NK-92 treated with Interleukin-12 subunit alpha and Interleukin-12 subunit beta, amount 100 ng/mL, for 24 hours (cell line): ENCODE measurements at places on chromosomes 4 and X.

- DNase-seq: no peak
Observed at GRCh38 chr4:16029262-16029661, 54.6 kb downstream of the PROM1 start.

DNA sequence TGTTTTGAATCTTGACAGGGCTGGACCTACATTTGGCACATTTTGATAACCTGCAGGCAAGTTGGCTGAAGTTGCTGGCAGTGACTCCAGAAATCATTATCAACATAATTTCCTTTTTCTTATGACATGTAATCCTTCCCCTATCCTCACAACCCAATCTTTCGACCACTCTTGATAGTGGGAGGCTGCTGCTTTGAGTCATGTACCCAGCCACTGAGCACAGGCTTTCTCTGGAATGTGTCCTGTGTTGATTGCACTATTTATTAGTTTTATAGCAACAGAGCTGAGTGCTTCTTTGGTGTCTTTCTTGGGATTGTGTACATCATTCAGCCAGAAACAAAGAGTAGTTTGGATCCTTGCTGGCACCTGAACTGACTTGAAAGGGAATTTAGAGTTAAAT, 183.1 kb upstream of the LEF1 start:
- DNase-seq: no peak

GRCh38 chr4:81166458-81167160, 48.4 kb downstream of the PRKG2 start:
- DNase-seq: no peak

DNA sequence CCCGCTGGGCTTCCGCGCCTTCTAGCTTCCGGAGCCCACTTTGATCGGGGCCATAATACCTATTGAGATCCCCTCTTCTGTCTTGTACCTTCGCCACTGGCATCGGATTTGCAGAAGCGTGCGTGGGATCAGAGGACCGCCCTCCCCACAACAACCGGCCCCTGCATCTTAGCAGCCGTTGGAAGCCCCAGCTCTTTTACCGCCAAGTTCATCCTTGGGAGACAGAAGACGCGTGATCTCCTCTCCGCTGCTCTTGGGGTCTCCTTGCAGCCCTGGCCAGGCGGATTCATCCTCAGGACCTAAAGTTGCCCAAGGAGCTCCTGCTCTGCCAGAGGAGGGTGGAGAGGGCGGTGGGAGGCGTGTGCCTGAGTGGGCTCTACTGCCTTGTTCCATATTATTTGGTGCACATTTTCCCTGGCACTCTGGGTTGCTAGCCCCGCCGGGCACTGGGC, 1.6 kb downstream of the SLIT2 start:
- no peak for DNase-seq

DNA sequence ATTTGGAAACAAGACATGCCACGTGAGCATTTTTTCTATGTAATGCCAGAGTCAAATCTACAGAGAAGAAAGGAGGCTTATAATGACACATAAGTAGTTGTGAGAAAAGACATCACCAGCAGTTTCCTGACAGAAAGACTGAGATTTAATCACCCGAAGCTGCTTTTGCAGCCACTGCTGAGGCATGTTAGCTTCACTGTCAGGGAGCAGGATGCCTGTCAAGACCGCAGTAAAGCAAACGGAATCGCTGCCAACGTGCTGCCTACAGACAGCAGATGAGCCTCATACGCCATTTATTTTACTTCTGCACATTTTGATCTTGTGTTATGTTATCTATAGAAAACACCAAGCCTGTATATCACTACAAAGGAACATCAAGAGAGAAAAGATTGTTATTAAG, 68.7 kb upstream of the NDST3 start:
- no peak for DNase-seq

GRCh38 chrX:131675596-131676194, 131.8 kb downstream of the OR13H1 start:
- DNase-seq: no peak

GRCh38 chrX:68894513-68895340, 65.9 kb downstream of the EFNB1 start:
- DNase-seq: no peak

DNA sequence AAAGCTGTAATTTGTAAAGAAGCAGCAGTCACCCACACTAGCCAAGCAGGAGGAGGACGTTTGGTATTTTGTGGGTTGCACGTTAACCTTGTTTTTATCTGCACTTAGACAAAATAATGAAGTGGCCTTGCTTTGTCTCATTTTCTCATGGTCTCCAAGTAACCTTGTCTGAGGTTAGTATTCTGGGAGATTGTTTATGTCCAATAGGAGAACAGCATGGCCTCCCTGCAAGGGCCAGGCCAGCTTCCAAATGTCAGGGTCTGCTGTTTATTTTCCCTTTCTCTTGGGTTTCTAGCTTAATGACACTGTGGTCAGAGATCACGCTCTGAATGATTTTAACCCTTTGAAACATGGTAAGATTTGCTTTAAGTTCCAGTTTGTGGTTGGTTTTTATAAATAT, 29.9 kb downstream of the PNMA6E start:
- DNase-seq: no peak

DNA sequence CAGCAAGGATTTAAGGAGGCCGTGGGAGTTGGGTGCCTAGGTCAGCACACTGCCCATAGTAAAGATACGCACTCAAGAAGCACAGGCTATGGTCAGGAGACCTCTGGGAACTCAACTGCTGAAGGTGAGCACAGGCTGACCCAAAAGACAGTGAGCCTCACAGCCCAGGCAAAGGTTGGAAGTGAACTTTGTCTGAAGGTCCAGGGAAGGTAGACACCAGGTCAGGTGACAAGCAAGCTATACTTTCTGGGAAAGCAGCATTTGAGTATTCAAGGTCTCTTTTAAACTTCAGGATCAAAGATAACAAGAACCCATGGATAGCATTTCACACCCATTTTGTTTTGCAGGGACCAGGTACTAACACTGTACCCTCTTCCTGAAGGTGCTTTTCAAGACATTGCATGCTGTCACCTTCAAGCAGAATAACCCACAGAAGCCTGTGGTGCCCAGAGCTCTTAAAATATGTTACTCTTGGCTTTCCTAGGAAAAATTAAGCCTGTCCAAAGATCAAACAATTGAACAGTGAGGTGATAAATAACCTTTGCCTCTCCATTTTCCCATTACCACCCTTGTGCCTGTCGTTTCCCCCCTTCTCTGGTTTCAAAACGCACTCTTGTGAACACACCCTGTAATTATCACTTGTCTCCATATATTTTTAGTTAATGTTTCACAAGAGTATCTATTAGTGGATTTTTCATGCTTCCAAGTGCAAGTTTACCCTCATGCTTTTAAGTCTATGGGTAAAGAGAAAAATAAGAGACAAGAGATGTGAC, 3.4 kb upstream of the S100G start:
- no peak for DNase-seq

GRCh38 chr4:185881430-185881829, 69.4 kb upstream of the SORBS2 start:
- no peak for DNase-seq

DNA sequence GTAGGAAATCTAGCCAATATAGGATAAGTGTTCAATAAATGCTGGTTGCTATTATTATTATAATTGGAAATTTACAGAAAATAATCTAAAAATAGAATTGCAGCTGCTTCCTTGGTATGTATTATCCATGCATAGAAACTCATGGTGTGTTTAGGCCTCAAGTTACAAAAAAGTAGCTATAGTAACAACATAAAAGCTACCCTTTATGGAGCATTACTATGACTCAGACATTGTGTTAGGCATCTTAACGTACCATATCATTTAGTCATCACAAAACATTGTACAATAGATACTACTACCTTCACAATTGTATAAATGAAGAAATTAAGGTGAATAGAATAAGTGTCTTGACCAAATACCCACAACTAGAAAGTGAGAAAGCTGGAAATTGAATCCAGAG, 126.9 kb upstream of the NRK start:
- DNase-seq: no peak

DNA sequence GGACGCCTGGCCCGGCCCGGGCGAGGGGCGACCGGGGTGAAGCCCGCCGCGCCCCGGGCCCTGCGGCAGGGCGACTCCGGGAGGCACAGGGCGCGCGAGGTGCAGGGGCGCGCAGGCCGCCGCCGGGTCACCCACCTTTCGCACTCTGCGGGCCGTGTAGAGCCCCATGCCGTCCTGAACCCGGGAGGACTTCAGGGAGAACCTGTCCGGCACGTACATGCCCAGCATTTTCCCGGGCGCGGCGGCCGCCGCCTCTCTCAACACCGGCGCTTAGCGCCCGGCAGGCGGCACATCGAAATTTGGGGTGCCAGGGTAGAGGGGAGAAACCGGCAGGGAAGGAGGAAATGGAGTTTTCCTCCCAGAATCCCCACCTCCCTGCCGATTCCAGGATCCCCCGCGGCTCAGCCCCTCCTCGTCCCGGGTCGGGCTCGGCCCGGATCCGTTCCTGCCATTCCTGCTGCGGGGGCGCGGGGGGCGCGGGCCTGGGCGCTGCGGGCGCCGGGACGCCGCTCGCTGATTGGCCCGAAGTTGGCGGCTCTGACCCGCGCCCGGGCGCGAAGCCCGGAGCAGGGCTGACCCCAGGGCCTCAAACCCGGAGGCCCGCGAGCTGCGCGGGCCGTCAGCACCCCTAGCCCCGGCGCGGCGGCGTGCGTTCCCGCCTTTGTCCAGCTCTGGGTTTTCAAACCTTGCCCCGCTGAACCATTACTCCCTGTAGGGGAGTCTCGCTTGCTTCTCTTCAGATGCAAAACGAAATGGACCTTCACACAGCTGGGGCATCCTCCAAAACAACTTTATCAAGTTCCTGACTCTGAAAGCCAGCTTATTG, at the start of gene PRDM5:
Gene PRDM5, minus strand, starts transcription at position 346 of the 826 bp plus-strand sequence. Its CDS starts 118 bp downstream, at position 228.
- DNase-seq: no peak
